GM20000 (cell line): ENCODE measurements at places on chromosomes 3 and 15.

- DNase-seq, result peak; percentile 66
Observed at GRCh38 chr15:90101130-90101968, 919 bp downstream of the IDH2 start.

- no peak for DNase-seq
Observed at GRCh38 chr3:9422712-9423424, 25.5 kb downstream of the SETD5 start.

GRCh38 chr3:85821130-85821756 is 862.5 kb downstream of the CADM2 start:
- DNase-seq, result peak; percentile 8

- DNase-seq, result no peak
Observed at GRCh38 chr15:29668120-29668602, 154.1 kb downstream of the TJP1 start.

DNA sequence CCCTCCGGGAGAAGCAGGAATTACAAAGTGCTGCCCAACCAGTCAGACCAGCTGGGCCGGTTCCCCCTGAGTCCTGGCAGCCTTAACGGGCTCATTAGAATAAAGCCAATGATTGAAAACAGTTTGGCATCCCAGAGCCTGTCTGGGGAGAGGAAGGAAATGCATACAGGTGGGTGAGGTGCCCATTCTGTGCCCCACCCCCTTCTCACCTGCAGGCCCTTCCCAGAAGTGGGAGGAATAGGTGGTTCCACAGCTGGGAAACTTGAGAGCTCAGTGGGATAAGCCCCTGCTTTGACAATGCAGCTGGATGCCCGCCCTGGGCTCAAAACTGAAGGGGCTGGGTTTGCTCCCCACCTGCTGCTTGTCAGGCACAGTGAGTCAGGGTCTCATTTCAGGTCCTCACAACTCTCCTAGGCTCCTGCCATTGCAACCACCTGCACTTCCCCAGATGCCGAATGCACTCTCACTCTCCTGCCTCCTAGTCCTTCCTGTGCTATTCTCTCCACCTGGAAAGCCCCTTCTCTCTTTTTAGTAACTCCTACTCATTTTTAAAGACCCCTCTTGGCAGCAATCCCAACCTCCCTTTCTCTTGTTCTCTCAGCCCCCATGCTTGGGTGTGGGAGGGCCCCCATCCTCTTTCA is 5.5 kb upstream of the BUB1B start:
- no peak for DNase-seq

DNA sequence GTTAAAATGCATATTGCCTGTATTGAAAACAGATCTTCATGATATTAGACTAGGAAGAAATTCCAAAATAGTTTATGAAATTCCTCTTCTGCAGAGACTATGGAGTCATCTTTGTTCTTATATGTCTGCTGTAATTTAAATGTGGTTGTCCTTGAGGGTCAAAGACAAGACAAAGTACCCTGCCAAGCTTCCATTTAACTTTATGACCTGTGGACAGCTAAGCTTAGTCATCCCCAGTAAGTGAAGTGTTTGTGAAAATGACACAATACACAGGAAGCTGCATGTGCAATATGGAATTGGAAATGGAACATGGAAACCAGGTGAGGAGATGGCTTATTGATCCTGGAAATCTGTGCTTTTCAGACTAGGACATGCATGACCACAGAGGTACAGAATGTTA is 68.5 kb upstream of the GBE1 start:
- no peak for DNase-seq

GRCh38 chr3:44042772-44043171 is 198.9 kb upstream of the TOPAZ1 start:
- DNase-seq, result no peak

DNA sequence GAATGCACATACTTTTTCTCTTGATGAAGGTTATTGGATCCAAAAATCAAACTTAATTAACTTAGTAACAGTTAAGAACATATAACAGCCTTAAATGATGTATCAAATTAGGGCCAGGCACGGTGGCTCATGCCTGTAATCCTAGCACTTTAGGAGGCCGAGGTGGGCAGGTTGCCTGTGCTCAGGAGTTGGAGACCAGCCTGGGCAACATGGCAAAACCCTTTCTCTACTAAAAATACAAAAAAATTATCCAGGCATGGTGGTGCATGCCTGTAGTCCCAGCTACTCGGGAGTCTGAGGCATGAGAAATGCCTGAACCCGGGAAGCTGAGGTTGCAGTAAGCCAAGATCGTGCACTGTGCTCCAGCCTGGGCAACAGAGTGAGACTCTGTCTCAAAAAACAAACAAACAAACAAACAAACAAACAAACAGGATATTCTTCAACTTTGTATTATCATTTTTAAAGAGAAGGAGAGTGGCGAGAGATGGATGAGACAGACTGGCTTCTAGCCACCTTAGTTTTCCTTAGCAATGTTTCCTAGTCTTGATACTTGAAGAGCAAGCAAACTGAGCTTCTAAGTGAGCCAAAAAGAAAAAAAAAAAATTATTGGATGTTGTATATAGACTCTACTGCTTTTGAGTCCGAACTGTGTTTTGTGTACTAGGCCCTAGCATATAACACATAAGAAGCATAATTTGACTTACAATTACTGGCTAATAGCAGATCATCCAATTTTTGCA is 13.8 kb downstream of the SPRED1 start:
- no peak for DNase-seq

- peak; percentile 81 for DNase-seq
Observed at GRCh38 chr15:67820992-67821783, 4.1 kb upstream of the SKOR1 start.

GRCh38 chr3:190443257-190443656 is 6.4 kb downstream of the TMEM207 start:
- no peak for DNase-seq

DNA sequence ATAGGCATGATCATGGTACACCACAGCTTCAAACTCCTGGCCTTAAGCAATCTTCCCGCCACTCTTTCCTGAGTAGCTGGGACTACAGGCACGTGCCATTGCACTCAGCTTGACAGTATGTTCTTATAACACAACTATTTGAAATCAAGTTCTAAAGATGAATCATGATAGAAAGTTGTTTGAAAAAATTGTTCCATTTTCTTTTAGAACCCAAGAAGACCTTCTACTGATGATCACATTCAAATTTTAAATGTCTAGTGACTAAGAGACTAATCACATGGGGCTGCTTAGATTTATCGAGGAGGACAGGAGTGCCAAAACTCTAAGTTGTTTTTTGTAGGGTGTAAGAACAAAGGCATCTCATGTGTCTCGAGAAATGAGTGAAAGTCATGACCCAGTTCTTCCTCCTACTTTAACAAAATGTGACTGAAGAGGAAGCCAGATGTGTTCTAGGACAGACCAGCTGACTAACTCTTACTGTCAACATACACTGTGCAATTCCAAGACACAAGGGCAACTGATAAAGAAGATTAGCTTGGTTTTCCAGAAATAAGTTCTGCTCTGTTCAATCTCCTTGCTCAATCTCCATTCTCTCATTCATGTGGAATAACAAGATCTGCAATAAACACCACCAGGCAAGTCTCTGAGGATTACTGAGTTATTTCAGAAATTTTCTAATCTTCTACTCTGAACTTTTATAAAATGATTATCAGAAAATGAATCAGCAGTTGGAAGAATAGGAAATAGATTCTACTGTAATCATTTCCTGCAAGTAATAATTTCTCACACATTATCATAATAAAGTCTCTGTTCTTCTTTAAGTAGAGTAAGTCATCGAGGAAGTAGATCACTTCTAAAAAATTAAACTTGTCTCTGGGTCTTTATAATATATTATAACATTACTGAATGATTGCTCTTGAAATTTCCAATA is 122.6 kb upstream of the CCNL1 start:
- DNase-seq, result no peak

- no peak for DNase-seq
Observed at GRCh38 chr15:37115538-37115937, 15.2 kb upstream of the MEIS2 start.

DNA sequence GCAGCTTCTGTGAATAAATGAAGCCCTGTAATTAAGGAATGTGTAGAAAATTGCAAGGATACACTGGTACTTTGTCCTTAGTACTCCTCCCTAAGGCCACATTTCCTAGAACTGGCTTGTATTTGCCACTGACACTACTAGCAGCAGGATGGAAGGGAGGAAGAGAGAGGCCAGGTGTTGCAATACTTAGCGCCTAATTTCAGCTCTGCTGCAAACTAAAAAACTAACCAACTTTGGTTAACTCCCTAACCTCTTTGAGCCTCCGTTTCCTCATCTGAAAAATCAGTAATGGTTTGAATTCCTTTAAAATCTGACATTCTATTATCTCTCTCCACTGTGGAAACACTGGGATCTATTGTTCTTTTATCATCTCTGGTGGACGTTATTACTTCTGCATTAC is 257.0 kb downstream of the SV2B start:
- no peak for DNase-seq

- DNase-seq, result no peak
Observed at GRCh38 chr15:28901987-28902745, 16.4 kb downstream of the APBA2 start.

- DNase-seq, result no peak
Observed at GRCh38 chr15:51144021-51144532, 49.4 kb upstream of the TNFAIP8L3 start.

DNA sequence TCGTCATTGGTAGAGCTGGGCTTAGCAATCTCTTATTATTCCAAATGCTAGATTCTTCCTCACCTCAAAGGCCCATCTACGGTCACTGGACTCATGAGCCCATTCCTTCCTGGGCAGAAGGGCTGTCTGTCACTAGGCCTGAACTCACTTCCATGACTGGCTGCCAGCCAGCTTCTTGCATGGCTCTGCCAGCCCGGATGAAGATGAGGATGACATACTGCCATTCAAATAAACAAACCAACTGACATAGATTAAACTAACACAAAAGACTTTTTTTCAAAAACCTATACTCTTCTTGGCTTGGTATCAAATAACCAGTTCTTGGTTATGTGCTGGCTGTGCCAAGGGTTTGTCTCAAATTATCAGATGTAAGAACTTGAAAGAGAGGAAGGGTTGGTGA is 23.8 kb downstream of the ISL2 start:
- no peak for DNase-seq

GRCh38 chr15:91182101-91182500 is 82.0 kb downstream of the SV2B start:
- DNase-seq, result no peak

GRCh38 chr3:196057760-196058331 is 24.0 kb downstream of the TFRC start:
- no peak for DNase-seq

DNA sequence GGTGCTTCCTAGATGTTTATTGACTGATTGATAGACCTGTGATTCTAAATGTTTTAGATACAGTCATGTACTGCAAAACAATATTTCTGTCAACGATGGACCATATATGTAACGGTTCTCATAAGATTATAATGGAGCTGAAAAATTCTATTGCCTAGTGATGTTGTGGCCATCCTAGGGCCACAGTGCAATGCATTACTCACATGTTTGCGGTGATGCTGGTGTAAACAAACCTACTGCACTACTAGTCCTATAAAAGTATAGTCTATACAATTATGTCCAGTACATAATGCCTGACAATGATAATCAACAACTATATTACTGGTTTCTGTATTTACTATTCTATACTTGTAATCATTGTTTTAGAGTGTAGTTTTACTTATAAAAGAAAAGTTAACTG is 46.8 kb downstream of the CHST2 start:
- no peak for DNase-seq

- no peak for DNase-seq
Observed at GRCh38 chr15:74364936-74365597, 2.4 kb downstream of the CYP11A1 start.

GRCh38 chr15:70243686-70244540 is 146.2 kb upstream of the TLE3 start:
- no peak for DNase-seq
